ENCODE measurements at places on chromosomes 2 and 18.

GRCh38 chr2:205367331-205367935, 314.9 kb upstream of the NRP2 start:
- H3K4me1 ChIP-seq = no peaks in the 10 kb centered on the region
- no peaks in the 10 kb centered on the region for H3K27me3 ChIP-seq
- no peaks in the 10 kb centered on the region for H3K36me3 ChIP-seq

DNA sequence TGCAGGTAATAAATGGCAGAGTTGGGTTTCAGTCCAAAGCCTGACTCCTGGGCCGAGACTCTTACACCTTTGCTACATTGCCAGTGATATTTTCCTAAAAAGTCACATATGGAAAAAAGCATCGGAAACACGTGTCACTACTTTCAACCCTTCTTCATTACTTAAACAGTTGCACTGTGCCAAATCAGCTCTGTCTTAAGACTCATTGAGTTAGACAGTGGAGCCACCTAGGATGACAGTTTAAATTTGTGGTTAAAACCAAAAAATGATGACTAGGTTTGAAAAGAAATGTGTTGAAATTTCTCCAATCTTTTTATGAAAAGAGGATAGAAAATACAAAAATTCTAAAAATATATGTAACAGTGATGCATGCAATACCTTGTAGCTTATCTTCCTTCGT, 97.5 kb downstream of the TMEM247 start:
- no peak overlapping the region for H3K27ac ChIP-seq
- H3K36me3 ChIP-seq = peaks cover 24% of the 10 kb centered on the region
- no peaks in the 10 kb centered on the region for H3K4me1 ChIP-seq

DNA sequence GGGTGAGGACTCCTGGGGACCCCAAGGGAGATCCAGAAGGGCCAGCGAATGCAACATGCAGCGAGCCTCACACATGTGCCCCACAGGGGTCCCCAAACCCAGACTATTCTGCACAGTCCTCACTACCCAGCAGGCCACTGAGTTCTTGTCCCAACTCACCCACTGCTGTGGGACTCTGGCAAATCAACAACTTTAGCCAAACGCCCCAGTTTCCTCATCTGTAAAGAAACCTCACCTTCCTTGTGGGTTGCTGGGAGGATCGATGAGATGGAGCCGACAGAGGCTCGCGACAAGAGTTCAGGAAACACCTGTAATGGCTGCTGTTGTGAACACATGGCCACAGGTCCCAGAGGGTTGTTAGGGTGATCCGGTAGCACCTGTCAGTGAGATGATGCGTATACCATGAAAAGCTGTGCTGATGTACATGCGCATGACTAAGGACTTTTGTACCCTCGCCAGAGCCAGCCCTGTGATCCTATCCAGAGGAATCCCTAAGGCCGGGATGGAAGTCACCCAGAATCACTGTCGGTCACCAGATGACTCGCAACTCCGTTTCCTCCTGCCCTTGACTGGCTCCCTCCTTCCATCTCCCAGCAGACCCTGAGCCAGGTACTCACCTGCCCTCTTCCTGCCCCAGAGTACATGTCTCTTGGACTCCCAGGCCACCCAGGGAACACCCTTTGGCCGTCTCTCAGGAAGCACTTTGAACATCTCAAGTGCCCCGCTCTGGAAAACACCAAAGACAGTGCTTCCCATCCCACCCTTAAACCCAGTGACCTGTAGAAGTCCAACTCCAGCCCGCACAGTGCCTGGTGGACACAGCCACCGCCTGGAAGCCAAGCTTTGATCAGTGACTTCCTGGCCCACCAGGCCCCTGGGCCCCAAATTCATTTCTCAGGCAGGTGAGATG, 103.3 kb upstream of the ID2 start:
- H3K27ac ChIP-seq = no peak overlapping the region
- peak; percentile 22 for DNase-seq
- H3K27me3 ChIP-seq = 0 out of 2 replicates have a peak, but pooled peaks cover 3% of the 10 kb centered on the region
- no peaks in the 10 kb centered on the region for H3K36me3 ChIP-seq
- H3K4me3 ChIP-seq = no peak overlapping the region

DNA sequence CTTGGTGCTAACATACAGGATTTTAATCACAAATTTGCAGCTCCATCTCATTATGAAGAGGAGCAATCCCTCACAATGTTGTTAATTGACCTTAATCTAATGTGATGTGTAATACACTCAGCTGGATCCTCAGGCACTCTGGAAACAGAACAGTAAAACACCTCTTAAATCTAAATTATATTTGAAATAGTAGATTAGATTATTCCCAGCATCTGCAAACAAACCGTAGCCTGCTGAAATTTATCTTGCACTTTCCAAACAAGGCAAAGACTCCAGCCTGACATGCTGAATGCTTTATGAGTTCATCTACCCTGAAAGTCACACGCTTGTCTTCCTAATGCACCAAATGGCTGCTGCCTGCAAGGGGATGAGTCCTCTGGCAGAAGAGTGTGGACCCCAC, 402.3 kb upstream of the GYPC start:
- no peaks in the 10 kb centered on the region for H3K4me1 ChIP-seq
- DNase-seq = no peak
- H3K4me3 ChIP-seq = no peak overlapping the region
- H3K27ac ChIP-seq = no peak overlapping the region
- H3K36me3 ChIP-seq = no peaks in the 10 kb centered on the region

- H3K27me3 ChIP-seq = no peaks in the 10 kb centered on the region
- H3K4me3 ChIP-seq = no peak overlapping the region
- no peaks in the 10 kb centered on the region for H3K36me3 ChIP-seq
Measured at GRCh38 chr18:36377626-36378025, 80.1 kb downstream of the FHOD3 start.

GRCh38 chr2:241633561-241633960, 3.4 kb downstream of the THAP4 start:
- no peaks in the 10 kb centered on the region for H3K27me3 ChIP-seq
- H3K4me1 ChIP-seq = peaks cover 3% of the 10 kb centered on the region
- H3K4me3 ChIP-seq = no peak overlapping the region
- no peak for DNase-seq
- peaks cover 31% of the 10 kb centered on the region for H3K36me3 ChIP-seq

DNA sequence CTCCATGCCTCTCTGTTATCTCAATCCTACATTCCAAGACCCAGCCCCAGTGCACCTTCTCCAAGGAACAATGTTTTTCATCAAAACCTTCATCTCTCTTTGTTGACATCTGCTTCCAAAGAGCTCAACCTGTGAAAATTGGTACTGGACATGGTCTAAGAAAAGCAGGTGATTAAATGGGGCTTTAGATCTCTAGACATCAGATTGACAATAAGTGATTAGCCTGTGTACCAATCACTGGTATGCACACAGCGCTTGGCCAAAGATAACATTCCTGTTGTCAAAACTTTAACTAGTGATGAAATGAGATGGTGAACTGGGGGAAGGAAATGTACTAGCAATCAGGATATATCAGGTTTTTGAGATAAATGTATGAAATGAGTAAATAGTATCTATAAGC, 183.3 kb downstream of the TDRD15 start:
- no peak overlapping the region for H3K27ac ChIP-seq
- H3K4me1 ChIP-seq = no peaks in the 10 kb centered on the region
- no peaks in the 10 kb centered on the region for H3K27me3 ChIP-seq
- DNase-seq = no peak
- no peaks in the 10 kb centered on the region for H3K36me3 ChIP-seq
- no peak overlapping the region for H3K4me3 ChIP-seq

GRCh38 chr2:237735798-237736197, 62.8 kb upstream of the RBM44 start:
- H3K36me3 ChIP-seq = no peaks in the 10 kb centered on the region
- H3K4me3 ChIP-seq = no peak overlapping the region
- H3K4me1 ChIP-seq = peaks cover 17% of the 10 kb centered on the region
- no peak overlapping the region for H3K27ac ChIP-seq

GRCh38 chr2:210376694-210377093, 61.7 kb upstream of the MYL1 start:
- H3K27me3 ChIP-seq = no peaks in the 10 kb centered on the region
- H3K36me3 ChIP-seq = no peaks in the 10 kb centered on the region
- H3K27ac ChIP-seq = no peak overlapping the region
- DNase-seq = no peak
- H3K4me1 ChIP-seq = no peaks in the 10 kb centered on the region

DNA sequence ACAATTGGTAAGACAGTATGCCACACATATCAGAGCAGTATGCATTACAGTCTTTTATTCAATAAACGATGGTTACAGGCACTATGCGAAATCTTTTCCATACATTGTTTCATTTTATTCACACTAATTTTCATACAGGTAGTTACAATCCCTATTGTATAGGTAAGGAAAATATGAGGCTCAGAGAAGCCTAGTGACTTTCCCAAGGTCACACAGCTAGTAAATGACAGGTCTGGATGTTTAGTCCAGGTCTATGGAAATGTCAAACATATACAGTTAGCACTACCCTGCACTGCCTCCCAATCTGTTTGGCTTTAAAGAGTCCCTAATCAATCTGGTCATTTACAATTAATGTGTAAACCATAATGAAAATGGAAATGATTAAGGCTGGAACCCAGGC, 372.2 kb downstream of the MTX2 start:
- peaks cover 13% of the 10 kb centered on the region for H3K27me3 ChIP-seq
- H3K27ac ChIP-seq = no peak overlapping the region
- H3K4me3 ChIP-seq = no peak overlapping the region
- no peaks in the 10 kb centered on the region for H3K36me3 ChIP-seq

DNA sequence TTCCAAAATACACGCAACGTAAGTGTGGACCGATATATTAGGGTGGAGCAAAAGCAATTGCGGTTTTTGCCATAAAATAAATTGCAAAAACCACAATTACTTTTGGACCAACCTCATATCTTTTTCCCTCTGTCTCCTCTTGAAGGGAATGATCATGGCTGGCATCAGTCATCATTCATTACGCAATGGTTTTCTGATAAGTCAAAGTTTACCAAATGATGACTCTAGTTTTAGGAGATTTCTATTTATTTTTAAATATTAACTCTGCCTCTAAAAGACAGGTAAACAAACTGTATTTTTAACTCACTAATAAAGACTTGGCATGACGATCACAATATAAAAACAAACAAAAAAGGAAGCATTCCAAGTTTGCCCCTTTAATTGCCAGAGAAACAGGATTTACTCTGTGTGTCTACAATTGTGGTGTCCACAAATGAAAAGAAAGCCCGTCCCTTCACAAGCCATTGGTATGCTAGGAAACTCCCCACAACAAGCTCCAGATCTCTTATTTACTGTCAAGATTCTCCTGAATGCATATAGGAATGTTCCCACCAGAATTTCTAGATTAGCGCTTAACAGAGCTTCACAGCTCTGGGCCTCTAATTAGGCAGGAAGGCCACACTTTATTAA, 61.3 kb downstream of the IRS1 start:
- H3K4me1 ChIP-seq = peaks cover 8% of the 10 kb centered on the region
- peaks cover 9% of the 10 kb centered on the region for H3K36me3 ChIP-seq
- H3K27me3 ChIP-seq = no peaks in the 10 kb centered on the region
- H3K4me3 ChIP-seq = no peak overlapping the region
- no peak for DNase-seq

DNA sequence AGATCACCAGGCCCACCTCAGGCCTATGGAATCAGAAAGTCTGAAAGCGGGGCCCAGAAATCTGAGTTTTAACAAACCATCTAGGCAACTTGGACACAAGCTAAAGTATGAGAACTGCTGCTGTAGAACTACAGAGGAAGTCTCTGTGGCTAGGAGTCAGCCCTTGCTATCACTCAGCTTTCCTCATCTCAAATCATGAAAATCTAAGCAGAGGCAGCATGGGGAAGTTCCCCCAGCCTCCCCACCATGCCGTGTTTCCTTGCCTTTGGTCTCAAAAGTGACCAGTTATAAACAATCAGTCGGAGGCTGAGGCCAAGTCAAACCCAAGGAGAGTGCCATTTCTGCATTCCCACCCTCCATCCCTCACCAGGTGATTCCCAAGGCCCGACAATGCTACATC, 404.7 kb downstream of the BCL11A start:
- no peaks in the 10 kb centered on the region for H3K36me3 ChIP-seq
- no peak for DNase-seq
- no peaks in the 10 kb centered on the region for H3K4me1 ChIP-seq
- H3K27ac ChIP-seq = no peak overlapping the region
- no peak overlapping the region for H3K4me3 ChIP-seq

DNA sequence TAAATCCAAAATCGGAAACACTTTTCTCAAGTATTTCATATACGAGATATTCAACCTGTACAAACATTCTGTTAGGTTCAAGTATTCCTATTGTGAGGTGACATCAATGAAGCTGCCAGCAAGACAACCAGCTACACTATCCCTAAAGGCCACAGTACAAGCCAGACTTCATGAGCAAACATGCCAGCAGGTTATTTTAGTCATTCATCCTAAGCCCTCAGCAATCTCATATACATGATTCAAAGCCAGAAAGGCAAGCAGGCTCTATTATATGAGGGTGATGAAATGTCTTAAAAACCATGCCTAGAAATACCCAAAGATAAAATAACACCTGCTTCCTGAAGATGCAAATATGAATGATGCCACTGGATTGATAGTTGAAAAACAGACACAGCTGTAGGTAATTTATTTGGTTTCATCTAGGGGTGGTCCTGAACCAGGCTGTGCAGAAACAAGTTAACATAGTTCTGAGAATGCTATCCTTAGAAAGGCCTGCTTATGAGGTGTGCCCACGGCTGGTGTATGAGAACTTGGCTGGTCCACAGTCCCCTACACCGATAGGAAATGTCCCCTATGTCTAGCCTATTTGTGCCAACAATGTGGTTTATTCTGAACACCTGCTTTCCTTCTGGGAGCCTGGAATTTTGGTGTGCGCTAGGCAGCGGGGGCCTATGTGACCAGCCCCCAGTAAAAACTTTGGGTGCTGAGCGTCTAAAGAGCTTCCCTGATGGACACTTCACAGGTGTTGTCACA, 48.2 kb upstream of the KIDINS220 start:
- H3K4me3 ChIP-seq = no peak overlapping the region
- peaks cover 9% of the 10 kb centered on the region for H3K36me3 ChIP-seq
- no peak overlapping the region for H3K27ac ChIP-seq
- no peaks in the 10 kb centered on the region for H3K4me1 ChIP-seq

DNA sequence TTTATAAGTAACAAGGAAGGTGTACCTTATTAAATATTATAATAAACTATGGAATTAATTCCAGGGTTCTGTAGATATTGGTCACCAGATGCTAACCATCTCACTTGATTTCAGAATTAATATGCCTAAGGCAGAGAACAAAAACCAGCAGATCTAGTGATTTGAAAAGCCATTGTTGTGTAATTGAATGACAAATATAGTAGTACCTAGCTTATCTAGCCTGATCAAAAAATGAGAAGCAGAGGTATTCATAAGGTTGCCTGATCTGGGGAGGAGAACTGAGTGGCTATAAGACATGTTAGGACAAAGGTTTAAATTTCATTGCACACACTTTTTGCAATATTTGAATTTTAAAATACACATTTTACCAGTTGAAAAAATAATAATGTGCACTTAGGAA, 132.0 kb upstream of the UBE2E3 start:
- H3K4me1 ChIP-seq = no peaks in the 10 kb centered on the region
- no peak overlapping the region for H3K27ac ChIP-seq
- no peak overlapping the region for H3K4me3 ChIP-seq
- no peak for DNase-seq
- H3K36me3 ChIP-seq = no peaks in the 10 kb centered on the region
- no peaks in the 10 kb centered on the region for H3K27me3 ChIP-seq

DNA sequence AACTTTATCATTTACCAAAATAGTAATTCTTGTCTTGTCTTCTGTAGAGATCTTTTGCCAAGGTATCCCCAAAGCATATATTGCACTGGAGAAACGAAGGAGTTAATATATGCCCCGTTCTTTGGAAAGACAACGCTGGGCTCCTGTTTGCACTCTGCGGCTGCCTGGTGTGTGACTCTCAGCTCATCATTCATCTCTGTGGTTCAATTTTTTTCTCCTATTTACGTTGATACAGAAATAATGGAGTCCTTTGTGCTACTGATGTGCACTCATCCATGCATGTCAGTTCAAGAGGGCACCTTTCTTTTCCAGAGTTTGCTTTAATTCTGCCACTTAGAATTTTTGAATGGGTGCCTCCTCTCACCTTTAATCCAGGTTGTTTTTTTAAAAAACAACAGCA, 655.5 kb downstream of the DCDC2C start:
- no peak for DNase-seq
- H3K4me1 ChIP-seq = no peaks in the 10 kb centered on the region
- H3K27me3 ChIP-seq = no peaks in the 10 kb centered on the region
- no peak overlapping the region for H3K27ac ChIP-seq
- H3K36me3 ChIP-seq = peaks cover 5% of the 10 kb centered on the region
